ENCODE measurements at places on chromosomes 4 and X.

DNA sequence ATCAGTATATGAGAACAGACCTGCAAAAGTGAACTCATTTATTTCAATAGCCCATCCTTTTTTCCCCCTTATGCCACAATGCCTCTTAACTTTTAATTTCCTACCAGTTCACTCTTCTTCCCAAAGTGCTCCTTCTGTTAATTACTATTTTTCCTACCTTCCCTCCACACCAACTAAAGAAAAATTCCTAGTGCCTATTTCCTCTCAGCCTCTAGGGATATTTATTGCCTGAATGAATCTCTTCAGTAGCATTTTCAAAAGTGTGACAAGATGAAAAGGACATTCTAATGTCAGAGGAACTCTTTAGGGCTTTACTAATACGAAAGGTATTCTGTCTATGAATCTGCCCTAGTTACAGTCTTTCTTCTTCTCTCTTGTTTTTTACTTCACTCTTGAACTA is 181.1 kb upstream of the SPRY1 start:
- no peak for DNase-seq

GRCh38 chrX:85964744-85965143 is 82.6 kb downstream of the CHM start:
- DNase-seq, result peak; percentile 7

GRCh38 chr4:124902001-124902515 is 189.5 kb upstream of the ANKRD50 start:
- DNase-seq, result no peak

- DNase-seq, result peak; percentile 6
Measured at GRCh38 chr4:173170182-173170778, 1.7 kb downstream of the GALNT7 start.

- no peak for DNase-seq
Measured at GRCh38 chrX:69948276-69948797, 101.4 kb downstream of the AWAT2 start.

DNA sequence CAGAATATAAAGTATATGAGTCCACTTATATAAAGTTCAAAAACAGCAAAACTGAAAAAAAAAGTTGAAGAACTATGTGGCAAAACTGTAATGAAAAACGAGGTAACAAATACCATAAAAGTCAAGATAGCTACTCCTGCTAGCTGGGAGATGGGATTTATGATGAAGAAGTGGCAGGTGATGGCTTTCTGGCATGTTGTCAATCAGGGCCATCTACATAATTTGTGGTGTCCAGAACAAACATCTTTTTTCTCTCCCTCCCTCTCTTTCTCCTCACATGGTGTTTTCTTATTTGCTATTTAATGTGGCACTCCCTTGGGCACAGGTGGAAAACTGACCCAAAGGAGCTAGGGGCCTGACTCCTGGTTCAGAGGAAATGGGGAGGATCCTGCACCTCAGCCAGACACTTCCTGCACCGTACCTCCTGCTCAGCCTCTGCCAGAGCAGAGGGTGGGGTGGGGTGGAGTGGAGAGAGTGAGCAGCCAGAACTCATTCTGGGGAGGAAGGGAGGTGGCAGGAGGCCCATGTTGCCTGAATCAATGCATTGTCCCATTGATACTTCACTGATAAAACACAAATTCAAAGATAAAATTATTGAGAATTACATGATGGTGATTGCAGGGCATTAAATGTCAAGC is 5.3 kb upstream of the SAP30 start:
- DNase-seq, result no peak

- DNase-seq, result peak; percentile 78
Measured at GRCh38 chr4:72564184-72564583, 4.8 kb downstream of the ADAMTS3 start.

DNA sequence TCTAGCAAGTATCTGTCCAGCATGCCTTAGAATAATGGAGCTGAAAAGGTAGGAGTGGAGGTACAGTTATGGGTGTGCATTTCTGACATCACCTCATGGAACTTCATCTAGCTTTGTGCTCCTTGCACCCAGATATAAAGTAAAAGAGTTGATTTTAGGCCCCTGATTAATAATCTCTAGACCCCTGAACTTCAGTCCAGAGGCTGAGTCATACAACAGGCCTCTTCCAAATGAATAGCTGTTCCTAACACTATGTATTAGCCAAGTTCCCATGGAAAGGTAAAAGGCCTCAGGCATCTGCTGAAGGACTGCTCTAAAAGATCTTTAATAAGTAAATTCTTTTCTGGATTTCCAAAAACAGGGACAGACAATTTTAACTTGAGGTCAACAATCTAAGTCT is 16.2 kb downstream of the TBC1D9 start:
- no peak for DNase-seq

DNA sequence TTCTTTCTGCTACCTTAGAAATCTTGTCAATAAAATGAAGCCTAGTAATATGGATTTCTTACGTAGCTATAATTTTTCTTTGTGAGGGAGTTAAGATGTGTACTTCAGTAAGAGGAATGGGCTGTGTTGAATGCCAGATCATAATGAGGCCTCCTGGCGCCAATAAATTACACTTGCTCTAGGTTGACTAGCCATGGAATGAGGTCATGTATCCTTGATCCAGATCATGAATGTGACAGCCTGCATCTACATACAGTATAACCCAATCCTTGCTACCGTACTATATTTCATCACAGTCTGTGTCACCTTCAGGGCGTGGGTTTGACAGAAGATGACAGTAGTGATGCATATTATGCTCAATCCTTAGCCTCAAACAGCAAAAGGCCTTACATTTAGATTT is 36.2 kb downstream of the NHS start:
- no peak for DNase-seq

DNA sequence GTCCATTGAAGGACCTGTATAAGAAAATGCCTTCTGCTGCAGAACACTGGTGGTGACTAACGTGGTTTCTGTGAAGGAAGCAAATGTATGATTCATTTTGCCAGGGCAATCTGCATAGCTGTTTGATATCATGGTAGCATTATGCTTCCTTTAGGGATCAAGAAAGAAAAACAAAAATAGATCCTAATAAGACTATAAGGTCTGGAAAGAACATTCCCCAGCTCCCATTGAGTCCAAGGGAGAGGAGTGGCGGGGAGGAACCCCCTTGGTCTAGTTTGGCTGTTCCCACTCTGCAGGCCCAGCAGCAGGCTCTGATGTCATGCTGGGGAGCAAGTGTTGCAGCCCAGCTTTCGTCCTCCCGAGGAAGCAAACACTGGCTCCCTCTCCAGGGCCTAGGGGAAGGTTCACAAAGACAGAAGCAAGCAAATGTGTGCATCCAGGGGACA is 154.5 kb upstream of the GALNT7 start:
- DNase-seq, result peak; percentile 42

- no peak for DNase-seq
Measured at GRCh38 chr4:2598511-2599303, 62.3 kb downstream of the FAM193A start.

GRCh38 chr4:53702334-53703266 is 111.3 kb upstream of the LNX1 start:
- peak; percentile 92 for DNase-seq

DNA sequence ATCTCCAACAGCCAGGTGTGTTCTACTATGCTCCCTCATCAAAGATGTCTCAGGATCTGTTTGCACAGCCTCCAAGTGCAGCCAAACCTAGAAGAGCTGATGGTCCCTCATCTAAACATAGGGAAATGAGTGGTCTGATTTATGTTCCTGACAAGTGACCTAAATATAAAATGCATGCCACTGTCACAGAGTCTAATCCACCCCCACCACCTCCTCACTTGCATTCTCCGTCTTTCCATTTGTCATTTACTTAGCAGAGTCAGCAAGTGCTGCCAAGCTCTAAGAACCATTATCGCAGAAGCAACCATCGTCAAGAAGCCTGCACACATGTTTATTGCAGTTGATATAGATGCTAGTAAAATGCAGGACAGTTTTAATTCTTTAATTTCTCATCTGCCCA is 33.1 kb upstream of the VCX3A start:
- no peak for DNase-seq

- no peak for DNase-seq
Measured at GRCh38 chr4:186485150-186485549, 70.2 kb downstream of the MTNR1A start.

- DNase-seq, result peak; percentile 85
Measured at GRCh38 chrX:150482537-150483206, 85.7 kb upstream of the MTM1 start.

GRCh38 chr4:138572007-138572406 is 329.9 kb upstream of the SLC7A11 start:
- DNase-seq, result no peak

- no peak for DNase-seq
Measured at GRCh38 chr4:182019148-182019652, 224.0 kb upstream of the TENM3 start.

DNA sequence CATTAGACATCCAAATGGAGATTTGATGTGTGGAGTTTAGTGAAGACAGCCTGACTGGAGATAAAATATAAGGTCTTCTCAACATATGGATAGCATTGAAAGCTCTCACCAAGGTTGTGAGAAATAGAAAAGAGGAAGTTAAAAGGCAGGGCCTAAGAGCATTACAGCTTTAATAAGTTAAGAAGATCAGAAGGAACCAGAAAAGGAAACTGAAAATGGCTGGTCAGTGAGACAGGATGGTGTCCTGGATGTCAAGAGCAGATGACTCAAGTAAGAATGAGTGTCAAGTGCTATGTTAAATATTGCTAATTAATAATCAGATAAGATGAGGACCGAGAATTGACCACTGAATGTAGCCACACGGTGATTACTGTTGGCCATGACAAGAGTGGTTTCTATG is 642.9 kb downstream of the STPG2 start:
- DNase-seq, result no peak
